ENCODE measurements at places on chromosomes 12 and 14.
A peak's percentile ranks its signal among the peaks of the same experiment; 100 is the strongest.

DNA sequence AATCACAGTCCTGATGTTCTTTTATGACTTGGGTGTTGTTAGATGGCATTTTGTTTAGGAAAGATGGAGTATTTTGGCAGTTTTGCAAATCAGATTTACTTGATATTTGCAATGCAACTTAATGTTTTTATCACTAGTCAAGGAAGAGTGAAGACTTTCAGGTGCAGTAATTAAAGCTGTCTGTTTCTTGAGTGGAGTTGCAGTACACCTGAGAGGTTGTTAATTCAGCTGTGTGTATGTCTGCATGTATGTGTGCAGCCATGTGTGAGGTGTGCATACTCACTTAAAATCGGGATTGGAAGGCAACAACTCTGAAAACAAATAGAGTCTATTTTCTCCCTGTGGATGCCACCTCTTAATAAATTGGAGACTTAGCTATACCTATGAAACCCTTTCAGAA, 94.5 kb downstream of the RMST start:
- DNase-seq, result no peak

DNA sequence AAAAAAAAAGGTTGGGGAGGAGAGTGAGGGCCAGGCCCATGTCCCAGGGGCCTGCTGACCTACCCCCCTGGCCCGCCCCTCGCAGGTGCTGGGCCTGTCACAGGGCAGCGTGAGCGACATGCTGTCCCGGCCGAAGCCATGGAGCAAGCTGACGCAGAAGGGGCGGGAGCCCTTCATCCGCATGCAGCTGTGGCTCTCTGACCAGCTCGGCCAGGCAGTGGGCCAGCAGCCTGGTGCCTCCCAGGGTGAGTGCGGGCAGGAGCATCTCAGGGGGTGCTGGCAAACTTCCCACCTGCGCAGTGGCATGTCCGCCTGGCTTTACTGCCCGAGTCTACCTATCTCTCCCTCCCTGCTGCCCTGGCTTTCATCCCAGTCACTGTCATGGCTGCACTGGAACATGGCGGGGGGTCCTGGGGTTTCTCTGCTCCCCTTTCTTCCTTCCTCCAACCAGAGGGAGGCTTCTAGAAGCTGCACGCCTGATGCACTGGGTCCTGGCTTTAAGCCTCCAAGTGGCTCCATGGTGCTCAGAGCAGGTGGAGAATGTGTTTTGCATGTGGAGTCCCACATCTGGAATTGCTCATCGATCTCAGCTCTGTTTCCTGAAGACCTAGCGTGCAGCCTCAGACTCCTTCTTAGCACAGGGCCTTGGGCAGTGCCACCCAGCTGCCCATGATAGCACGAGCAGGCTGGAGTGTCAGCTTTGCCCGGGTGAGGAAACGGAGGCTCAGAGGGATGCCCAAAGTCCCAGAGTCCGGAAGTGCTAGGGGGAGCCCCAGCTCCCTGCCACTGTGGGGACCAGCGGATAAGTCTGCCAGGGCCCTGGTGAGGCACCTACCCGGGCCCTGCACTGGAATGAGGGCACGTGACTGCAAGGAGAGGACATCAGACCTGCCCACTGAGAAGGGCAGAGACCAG, 46.3 kb downstream of the PHETA1 start:
- DNase-seq, result no peak

- peak; percentile 87 for DNase-seq
Measured at GRCh38 chr12:569803-570434, 93.3 kb downstream of the NINJ2 start.

DNA sequence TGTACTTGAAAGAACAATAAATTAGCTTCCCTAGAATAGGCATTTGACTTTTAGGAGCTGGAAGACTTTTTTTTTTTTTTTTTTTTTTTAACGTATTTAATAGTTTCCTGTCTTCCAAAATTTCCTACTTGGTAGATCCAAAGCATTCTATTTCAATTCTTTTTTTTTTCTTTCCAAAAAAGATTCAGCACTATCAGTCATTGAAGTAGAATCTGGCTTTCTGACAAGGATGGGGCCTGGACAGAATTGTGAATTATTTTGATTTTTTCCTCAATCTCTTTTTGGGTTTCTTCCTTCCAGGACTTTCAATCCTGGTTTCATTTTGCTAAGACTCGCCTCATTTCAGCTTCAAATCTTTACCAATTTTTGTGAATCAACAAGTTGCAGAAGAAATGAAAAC, 21.2 kb downstream of the GNG2 start:
- DNase-seq, result no peak

DNA sequence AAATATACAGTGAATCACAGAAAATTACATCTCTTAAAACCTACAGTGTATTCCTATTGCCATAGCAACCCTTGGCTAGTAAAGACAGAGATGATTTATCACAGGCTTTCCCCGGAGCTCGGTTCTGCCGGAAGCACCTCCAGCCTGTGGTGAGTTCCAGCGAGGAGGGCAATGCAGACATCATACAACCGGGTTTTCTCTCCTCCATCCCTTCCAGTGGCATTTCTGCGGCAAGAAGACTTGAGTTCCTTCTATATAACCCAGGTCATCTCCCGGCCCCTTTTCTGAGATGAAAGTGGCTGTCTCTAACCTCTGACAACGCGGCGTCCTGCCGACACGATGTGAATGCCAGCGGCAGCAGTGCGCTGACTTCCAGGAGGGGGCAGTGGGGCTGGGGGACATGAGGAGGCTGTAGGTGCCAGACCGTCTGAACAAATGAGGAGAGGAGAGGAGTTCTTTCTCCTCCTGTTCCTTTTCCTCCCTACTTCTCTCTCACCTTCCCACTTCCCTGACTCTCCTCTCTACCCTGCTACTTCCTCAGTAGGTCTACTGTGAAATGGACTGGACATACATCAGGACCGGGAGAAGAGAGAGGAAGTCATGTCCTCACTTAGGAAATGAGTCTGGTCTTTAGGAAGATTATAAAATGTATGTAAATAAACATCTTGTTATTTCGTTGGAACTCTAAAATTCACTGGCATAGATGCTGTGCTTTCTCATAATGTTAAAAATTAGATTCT, 68.6 kb upstream of the MAX start:
- peak; percentile 6 for DNase-seq

- DNase-seq, result no peak
Measured at GRCh38 chr12:3214526-3215365, 137.6 kb downstream of the TSPAN9 start.

- DNase-seq, result no peak
Measured at GRCh38 chr12:27331291-27331926, 1.2 kb upstream of the BMAL2 start.

DNA sequence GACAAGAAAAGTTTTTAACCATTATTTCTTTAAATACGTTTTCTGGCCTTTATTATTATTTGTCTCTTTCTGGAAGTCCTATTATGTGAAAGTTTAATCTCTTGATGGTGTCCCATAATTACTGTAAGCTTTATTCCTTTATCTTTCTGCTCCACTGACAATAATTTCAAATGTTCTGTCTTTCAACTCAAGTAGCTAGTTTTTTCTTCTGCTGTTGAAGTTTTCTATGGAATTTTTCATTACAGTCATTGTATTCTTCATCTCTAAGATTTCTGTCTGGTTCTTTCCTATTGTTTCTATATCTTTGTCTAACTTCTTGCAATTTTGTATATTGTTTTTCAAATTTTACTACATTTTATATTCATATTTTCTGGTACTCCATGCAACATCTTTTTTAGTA, 173.6 kb upstream of the MGAT4C start:
- no peak for DNase-seq

DNA sequence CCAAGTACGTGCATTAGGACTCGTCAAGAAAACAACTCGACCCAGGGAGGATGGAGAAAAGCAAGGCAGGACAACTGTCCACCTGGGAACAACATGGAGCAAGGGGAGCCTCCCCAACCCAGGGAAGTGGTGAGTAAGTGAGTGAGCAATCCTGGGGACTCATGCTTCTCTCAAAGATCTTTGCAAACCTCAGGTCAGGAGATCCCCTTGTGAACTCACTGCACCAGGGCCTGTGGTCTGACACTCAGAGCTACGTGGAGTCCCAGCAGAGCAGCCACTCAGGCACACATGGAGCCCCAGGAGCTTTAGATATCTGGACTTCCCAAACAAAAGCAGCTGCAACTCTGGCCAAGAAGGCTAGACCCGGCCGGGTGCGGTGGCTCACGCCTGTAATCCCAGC, 12.2 kb upstream of the OR5AU1 start:
- no peak for DNase-seq
